ENCODE measurements at places on chromosomes 6 and 20.
A peak's percentile ranks its signal among the peaks of the same experiment; 100 is the strongest.

GRCh38 chr6:19287928-19288327, 549.2 kb upstream of the ID4 start:
- DNase-seq = no peak

DNA sequence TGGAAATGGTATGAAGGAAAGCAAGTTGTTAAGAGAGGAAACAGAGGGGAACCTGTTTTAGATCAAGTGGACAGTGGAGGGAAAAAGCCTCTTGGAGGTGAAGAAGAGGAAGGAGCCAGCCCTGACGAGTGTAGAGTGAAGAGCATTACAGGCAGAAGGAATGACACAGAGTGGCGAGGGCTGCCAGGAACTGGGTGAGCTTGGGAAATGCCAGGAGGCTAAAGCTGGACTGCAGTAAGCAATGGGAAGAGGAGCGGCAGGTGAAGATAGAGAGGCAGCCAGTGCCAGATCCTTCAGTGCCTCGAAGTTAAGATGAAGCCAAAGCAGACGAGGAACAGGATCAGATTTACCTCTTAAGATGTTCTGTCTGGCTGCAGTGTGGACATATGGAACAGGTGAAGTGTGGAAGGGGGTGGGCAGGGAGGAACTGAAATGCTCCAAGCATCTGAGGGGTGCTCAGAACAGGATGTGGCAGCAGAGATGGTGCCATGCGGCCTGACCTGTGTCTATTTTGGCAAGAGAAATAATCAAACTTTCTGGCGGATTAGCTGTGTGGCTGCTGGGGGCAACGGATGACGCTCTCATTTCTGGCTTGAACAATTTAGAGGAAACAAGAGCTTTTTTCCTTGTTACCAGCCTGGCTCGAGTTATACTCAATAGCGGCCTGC, 748.4 kb downstream of the PTPRT start:
- no peak for DNase-seq

DNA sequence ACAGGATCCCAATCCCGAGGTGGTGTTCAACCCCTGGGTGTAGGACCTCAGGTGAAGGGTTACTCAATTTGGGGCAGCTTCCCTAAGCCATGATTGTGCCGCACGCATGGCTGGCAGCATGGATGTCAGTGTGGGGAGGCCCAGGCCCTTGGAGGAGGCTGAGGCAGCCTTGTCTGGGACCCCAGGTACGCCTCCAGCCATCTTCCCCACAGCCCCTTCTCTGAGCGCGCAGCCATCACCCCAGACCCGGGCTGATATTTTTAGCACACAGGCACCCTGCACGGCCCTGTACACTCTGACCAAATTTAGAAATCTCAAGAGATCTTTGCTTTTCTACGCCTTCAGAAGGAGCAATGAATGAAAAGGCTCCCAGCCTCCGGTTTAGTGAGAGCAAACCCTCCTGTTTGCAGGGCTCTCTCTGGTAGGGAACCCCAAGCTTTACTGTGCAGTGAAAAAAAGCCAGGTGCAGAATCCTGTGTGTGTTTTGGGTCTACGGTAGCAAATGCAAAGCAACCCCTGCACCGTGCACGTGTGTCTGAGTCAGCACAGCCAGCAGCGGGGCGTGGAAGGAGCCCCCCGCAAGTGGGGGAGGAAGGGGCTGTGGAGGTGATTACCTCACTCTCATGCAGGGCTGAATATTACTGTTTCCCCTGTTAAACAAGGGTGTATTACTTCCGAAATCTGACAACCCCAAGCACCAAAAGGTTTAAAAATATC, 44.3 kb downstream of the CTCFL start:
- DNase-seq = peak; percentile 83

GRCh38 chr6:84774157-84774984, 10.0 kb upstream of the TBX18 start:
- DNase-seq = no peak

GRCh38 chr6:49506569-49507111, 6.9 kb downstream of the GLYATL3 start:
- no peak for DNase-seq

- DNase-seq = no peak
These were observed 6.8 kb downstream of the ILRUN start for GRCh38 chr6:34689742-34690141.

- DNase-seq = no peak
These were observed 2.8 kb downstream of the PROKR2 start for GRCh38 chr20:5313916-5314315.

- no peak for DNase-seq
These were observed 219.9 kb upstream of the GMDS start for GRCh38 chr6:2465336-2465735.

GRCh38 chr6:162387718-162388382, 339.7 kb downstream of the PRKN start:
- DNase-seq = no peak

DNA sequence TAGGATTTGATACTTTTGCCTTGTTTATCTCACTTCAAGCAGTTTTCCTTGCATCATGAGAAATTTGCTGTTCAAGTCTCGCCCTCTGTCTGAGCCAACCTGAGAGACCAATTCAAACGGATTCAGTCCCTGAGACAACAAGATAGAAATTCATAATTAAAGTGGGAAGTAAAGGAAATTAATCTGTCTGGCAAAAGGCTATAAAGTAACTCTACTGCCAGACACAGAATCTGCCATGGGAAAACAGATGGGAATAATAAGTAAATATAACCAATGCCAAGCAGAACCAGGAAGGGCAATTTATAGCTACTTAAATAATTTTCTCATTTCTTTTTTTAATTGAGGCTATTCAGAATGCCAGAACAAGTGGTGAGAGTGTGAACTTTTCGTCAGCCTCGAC, 239.6 kb downstream of the TFAP2C start:
- no peak for DNase-seq

GRCh38 chr20:10674684-10675449, 1.1 kb upstream of the JAG1 start:
- DNase-seq = no peak

- no peak for DNase-seq
These were observed 48.7 kb downstream of the NCOA7 start for GRCh38 chr6:125839471-125839870.

DNA sequence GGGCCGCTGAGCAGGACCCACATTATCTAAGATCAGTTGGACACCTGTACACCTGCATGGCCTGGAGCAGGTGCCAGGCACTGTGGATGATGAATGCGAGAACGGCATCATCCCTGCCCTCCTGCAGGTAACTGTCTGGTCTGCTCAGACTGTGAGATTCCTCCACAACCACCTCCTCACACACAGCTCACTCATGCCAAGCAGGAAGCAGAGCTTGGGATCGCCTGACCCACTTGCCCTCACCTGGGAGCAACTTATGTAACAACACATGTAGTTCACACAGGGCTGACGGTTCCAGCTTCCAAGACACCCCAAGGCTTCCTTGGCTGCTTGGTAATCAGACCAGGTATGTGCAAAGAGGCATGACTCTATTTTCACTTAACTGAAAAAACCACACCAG, 359.2 kb downstream of the PREX1 start:
- no peak for DNase-seq

DNA sequence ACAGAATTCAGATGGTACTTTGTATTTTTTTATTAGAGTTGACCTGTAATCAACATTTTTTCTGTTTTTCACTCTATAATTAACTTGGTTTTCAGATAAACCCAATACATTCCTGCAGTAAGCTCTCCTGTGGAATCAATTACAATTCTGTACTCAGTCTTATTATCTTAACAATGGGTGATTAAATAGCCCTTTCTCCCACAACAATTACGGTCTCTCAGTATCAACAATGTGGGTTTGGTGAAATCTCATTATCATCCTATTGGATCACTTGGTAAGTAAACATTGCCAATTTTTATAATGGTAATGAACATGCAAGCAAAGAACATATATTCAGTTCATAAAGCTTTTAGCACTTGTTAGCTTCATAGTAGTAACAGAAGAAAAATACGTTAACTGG, 438.9 kb upstream of the EPHA7 start:
- DNase-seq = no peak

DNA sequence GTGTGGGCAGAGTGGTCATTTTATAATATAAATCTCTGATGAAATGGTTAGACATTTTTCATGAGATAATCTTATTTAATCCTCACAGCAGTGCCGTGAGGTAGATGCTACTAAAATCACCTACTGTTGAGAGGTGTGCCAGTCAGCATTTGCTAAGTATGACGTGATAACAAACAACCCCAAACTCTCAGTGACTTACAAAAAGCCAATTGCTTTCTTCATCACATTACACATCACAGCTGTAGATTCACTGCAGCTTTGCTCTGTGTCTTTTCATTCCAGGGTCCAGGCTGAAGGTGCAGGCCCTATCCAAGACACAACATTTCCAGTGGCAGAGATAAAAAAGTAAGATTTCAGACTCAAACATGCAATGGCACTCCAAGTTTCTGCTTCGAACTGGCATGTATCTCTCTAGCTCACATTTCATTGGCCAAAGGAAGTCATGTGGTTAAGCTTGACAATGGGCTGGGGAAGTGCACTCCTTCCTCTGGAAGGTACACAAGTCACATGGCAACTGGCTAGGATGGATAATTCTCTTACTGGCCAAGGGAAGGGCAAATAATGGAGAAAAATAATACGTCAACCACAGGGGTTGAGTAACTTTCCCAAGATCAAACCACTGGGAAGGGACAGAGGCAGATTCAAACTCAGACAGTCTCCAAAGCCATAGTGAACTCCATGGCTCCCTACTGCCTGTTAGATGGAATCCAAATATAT, 69.5 kb upstream of the EPB41L1 start:
- no peak for DNase-seq

DNA sequence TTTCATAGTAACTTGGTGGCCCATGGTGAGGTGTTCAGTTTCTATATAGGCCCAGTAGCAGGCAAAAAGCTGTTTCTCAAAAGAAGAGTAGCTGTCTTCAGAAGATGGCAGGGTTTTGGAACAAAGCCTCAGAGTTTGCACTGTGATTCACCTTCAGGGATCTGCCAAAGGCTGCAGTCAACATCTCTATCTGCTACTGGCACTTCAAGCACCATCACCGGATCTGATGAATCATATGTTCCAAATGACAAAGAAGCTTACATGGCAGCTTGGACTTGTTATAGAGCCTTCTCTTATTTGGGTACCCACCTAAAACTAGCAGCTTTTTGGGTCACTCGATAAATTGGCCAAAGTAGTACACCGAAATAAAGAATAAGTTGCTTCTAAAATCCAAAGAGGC, 39.5 kb downstream of the PKIB start:
- DNase-seq = no peak

DNA sequence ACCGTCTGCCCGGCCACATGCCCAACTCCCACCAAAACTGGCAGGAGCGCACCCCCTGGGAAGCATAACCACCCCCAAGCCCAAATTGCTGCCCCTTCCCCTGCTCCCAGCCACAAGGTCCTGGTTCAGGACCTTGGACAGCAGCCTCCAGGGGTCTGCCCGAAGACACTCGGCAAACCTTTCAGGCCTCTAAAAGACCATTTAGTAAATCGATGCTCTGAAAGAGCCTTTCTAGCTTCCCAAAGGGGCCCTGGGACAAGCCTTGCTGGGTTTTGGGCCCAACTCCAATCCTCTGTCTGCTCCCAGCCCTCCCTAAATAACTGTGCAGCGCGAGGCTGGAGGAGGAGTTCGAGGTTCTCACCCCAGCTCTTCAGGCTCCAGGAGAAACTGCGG, 30.5 kb downstream of the GRM4 start:
- DNase-seq = no peak

DNA sequence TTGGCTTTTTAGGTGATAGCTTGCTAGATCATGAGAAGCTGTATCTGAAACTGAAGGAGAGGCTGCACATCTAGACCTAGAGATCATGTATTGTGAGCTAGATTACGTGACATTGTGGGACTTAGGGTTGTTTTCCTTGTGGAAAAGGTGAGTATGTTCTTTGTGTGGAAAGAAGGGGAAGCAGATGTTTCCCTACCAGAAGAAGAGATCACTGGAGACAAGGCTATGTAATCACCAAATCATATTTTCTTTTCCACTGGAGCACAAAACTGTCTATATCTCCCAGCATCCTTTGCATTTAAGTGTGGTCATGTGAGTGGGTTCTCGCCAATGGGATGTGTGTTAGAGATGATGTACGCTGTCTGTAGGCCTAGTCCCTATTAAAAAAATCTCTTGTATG, 7.0 kb upstream of the EPB41L2 start:
- no peak for DNase-seq

GRCh38 chr20:40329321-40329720, 359.7 kb downstream of the MAFB start:
- DNase-seq = no peak

- DNase-seq = no peak
These were observed 360.1 kb downstream of the SAMD5 start for GRCh38 chr6:147868427-147869190.

DNA sequence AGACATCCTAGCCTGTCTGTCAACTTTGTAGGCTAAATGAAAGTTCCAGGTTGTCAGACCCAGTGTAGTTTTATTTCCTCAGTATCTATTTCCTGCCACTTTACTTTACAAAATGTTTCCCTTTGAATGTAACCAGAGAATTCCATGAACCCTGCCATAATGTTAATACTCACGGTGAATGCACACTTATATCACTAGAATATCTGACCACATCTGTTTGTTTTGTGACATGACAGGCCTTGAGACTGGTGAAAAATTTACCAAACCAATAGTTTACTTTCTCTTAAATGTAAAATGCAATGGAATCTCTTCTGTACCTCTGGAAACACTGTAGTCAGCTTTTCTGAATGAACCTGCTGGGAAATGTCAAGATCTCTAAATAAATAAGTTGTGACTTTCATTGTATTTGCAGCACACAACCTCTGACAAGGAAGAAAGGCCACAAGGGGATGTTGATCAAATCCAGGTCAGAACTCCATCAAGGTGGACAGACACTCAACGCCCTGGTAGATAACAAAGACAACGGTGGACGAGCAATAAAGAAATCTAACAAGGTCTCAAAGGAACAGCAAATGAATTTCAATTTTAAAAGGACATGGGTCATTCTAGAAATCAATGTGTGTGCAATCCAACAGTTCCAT, 59.2 kb downstream of the BACH2 start:
- no peak for DNase-seq

- no peak for DNase-seq
These were observed 14.6 kb downstream of the GCLC start for GRCh38 chr6:53530346-53530745.

- DNase-seq = no peak
These were observed 189.5 kb upstream of the TENT5A start for GRCh38 chr6:81942067-81942370.

GRCh38 chr20:6735942-6736845, 31.3 kb upstream of the BMP2 start:
- DNase-seq = no peak

DNA sequence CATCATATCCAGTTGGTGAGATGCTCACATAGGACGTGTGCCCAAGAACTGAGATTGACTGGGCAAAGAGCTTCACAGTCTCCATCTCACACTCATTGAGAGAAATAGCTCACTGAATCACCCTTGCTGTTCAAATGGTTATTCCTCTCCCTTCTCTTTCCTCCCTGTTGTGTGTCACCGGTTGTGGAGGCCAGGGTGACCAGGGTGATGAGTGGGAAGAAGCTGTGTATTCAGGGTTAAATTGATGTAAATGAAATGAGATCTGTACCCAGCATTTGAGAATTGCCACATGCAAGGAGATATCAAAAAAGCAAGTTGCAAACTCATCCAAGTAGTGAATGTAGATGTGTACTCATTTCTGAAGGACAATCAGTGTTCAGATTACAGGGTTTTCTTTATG, 36.6 kb upstream of the VAPB start:
- DNase-seq = no peak

Data from GM12878 (cell line).